ENCODE measurements at places on chromosomes 16 and 17.

DNA sequence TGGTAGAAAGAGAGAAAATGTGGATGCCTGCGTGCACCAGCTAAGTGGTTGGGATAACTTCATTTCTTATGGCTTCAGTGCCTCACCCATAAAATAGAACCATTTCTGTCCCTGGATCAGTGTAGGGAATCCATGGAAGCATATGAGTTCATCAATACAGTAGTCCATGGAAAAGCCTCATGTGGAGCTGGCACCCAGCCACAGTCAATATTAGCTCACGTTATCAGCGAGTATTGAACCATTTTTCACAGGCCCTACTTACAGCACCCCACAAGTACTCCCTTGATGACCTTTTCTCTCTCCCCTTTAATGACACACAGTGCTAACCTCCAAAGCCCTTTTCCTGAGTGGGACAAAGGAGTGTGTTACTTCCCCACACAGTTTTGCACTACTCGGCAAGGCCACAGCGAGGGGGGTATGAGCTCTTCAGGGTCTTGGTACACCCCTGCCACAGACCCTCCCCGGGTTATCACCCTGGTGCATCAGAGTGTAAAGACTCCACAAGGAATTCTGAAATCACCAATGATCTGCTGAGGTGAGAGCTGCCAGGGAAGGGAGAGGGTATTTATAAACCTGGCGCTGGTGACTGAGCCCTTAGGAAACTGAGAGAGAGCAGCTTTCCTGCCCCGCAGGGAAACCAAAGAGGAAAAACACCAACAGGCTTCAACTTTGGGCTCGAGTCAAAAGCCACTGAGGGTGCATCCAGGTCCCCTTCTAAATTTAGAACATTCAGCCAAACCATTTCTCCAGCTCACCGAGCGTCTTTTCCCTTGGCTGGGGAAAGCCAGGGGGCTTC is 36.9 kb downstream of the DYNLRB2 start:
- no peak for DNase-seq

GRCh38 chr17:7431231-7431630 is 2.6 kb downstream of the SPEM3 start:
- no peak for DNase-seq

DNA sequence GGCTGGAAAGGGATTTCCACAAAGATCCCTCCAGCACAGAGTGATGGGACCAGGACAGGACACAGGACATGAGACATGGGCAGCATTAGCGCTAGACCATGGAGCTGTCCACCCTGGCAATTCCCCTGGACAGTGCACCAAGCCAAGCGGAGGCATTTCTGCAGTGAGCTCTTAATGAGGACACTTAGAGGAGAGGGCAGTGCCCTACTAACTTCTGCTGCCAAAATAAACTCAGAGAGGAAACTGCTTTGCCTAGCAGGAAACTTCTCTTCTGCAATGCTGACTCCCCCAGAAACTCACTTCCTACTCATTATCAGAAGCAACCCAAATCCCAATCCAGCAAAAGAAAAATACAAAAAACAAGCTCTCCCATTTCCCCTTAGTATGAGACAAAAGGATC is 119.2 kb downstream of the HS3ST2 start:
- DNase-seq, result no peak

- no peak for DNase-seq
Measured at GRCh38 chr17:78495634-78496033, 81.6 kb downstream of the DNAH17 start.

GRCh38 chr17:41621916-41622315 is 2.5 kb downstream of the KRT17 start:
- no peak for DNase-seq

DNA sequence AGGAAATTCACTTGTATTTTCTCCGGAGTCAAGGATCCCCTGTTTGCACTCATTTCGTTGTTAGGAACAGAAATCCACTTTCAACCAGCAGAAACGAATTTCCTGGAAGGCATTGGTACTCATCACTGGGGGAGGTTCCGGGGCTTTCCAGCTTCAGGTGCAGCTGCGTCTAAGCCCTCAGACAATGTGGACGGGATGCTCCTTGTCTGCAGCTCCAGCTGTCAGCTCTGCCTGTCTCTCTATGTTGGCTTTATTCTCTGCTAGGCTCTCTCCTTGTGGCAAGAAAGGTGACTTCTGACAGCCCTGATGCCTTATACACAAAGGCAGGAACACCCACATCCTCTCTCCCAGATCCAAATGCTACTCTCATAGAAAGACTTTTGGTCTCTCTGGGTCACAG is 183.9 kb upstream of the HSBP1 start:
- DNase-seq, result no peak

DNA sequence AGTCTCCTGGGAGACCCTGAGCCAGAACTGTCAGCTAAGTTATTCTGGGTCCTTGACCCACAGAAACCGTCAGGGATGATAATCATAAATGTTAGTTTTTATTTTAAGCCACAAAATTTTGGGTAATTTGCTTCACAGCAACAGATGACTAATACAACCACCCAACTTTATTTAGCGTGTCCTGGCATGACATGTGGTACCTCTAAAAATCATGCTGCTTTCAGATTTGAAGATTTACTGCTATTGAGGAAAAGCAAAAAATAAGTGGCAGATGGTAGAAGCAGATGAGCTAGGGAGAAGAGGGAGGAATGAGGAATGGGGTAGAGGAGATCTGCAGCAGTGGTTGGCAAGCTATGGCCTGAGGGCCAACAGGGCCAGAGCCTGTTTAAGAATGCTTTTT is 90.4 kb downstream of the TMEM100 start:
- DNase-seq, result no peak

DNA sequence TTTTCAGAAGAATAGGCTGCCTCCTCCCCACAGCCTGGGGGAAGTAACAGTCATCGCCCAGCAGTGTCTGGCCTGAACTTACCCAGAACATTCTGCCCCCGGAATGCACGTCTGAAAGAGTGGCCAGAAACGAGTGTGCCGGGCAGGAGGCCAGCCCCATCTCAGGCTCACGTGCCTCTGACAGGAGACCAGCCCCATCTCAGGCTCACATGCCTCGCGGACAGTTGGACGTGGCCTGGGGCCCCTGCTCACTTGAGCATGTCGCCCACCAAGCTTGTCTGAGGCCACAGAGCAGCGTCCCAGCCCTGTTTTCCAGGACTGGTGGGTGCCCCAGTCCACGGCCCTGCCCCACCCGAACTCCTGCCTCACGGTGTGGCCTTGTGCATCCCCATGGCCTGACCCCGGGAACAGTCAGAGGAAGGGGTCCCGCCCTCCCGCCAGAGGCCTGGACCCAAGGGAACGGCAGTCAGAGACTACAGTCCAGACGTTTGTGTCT is 16.3 kb upstream of the CDH15 start:
- no peak for DNase-seq

DNA sequence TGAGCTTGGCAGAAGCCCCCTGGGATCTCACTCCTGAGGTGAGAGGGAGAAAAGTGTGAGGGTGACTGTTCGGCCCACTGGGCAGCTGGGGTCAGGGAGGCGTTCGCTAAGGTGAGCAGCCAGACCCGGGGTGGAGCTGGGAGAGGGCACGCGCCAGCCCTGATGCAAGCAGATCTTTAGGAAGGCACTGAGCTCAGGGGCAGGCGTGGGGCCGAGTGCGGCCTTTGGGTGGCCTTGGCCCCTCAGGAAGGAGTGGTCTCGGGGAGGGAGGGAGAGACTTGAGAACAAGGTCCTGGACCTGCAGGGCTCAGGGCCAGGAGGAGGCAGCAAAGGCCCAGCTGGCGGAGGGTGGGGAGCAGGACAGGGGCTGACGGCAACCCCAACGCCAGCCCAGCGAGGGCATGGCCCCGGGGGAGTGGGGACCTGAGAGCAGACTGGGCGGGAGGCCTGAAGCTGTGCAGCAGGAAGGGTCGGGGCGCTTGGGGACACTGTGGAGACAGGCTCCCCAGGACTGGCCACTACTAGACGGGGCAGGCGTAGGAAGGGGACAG is 14.5 kb upstream of the WDR45B start:
- no peak for DNase-seq

DNA sequence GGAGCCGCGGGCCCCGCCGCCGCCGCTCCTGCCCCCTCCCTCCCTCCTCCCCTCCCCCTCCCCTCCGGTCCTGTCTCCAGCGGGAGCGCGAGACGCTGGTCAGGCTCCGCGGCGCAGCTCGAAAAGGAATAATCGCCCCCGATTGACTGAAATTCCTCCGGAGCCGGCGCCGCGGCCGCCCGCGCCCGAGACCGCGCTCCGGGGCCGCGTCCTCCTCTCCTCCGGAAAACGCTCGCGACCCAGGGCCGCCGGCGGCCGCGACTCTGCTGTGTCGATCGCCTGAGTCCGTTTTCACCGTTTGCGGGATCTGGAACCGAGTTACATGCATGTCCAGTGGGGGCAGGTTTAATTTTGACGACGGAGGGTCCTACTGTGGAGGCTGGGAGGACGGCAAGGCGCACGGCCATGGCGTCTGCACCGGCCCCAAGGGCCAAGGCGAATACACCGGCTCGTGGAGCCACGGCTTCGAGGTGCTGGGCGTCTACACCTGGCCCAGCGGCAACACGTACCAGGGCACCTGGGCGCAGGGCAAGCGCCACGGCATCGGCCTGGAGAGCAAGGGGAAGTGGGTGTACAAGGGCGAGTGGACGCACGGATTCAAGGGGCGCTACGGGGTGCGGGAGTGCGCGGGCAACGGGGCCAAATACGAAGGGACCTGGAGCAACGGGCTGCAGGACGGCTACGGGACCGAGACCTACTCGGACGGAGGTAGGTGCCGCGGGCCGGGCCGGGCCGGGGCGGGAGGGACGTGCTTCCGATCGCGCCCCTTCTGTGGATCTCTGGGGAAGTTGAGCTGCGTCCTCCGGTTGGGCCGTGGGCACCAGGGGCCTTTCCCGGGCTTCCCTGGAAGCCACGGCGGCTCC is 744 bp downstream of the JPH3 start:
- DNase-seq, result no peak

DNA sequence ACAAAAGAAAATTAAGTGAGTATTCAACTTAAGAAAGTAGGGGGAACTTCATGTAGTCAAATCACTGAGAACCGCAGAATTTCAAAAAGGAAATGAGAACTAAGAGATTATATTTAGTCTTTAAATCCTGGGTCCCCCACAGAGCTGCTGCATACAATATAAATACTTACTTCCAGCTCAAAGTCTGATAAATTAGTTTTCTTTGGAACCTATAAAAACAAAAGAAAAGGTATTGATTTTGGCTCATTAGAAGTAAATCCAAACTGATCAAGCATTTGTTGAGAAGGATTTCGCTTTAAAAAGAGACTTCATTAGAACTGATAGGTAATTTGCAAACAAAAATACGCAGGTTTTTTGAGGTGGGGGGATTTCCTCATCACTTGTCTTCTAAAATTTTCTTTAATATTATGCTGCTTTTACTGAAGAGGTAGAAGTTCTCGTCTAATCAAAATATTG is 21.9 kb downstream of the PARN start:
- DNase-seq, result no peak

- no peak for DNase-seq
Measured at GRCh38 chr16:81513204-81514040, 68.8 kb downstream of the CMIP start.

- no peak for DNase-seq
Measured at GRCh38 chr17:3308603-3309002, 10.4 kb upstream of the OR3A1 start.

DNA sequence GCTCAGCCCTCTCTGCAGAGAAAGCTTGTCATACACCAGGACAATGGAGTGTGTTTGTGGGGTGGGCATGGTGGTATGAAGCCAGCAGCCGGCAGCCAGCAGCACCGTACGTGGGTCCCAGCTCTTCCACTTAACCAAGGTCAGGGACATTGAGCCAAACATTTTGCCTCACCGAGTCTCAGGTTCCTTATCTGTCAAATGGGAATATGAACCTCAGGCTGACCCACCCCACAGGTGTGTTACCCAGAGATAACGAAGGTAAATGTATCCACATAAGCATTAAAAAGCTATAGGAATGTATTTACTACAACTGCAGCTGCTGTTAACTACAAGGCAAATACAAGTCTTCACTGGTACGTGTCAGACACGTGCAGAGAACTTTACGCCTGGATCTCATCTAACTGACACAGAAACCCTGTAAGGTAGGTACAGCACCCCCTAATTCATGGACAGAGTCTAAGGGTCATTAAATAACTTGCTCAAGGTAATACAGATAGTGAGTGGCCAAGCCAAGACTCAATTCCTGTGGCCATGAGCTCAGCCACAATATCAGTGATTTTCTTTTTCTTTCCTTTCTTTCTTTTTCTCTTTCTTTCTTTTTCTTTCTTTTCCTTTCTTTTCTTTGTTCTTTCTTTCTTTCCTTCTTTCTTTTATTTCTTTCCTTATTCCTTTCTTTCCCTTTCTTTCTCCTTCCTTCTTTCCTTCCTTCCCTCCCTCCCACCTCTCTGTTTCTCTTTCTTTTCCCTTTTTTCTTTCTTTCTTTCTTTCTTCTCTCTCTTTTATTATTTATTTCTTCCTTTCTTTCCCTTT is 990 bp downstream of the SLC5A11 start:
- DNase-seq, result no peak

GRCh38 chr17:37066322-37067255 is 117.8 kb downstream of the AATF start:
- no peak for DNase-seq
